HCEC 1CT (cell line): ENCODE measurements at places on chromosomes 11 and 22.

- DNase-seq, result peak; percentile 33
Observed at GRCh38 chr11:12163181-12163941, 53.0 kb downstream of the MICAL2 start.

GRCh38 chr11:95338430-95338991, 107.5 kb upstream of the SESN3 start:
- no peak for DNase-seq

DNA sequence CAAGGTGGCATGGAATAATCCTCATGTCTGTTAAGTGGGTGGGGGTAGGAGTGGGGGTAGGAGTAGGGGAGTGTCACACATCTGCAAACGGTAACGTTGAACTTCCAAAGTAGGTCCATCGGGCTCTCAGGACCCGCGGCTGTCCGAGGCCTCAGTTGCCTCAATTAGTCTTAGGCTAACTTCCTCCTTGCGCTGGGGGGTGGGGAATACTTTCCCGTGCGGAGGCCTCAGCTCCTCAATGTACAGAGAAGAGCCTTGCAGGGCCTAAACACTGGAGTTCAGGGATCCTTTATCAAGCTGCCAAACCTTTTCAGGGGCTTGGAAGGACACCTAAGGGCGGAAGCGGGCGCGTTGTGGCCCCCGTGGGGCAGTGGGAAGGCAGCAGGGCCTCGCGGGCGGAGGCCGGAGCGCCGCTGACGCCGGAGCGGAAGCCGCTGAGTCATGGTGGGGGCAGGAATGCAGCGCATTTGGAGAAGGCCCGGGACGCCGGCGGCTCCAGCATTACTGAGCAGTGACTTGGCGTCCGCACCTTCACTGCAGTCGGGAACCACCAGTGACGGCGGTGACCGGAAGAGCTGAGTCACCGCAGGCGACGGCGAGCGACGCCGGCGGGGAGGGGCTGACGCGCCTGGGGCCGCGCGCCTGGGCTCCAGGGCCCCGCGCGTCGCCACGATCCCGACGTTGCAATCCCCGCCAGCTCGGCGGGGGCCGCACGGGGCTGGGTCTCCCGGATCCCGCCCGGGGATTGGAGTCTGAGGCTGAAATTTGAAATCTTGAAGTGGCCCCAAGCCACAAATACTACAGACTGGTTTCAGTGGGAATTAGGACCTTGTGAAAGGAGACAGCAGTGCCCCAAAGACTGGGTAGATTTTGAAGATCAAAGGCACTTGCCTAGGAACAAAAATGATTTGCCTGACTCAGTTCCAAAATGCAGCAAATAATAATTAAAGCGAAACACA, 20.2 kb upstream of the IPO7 start:
- DNase-seq, result peak; percentile 99

DNA sequence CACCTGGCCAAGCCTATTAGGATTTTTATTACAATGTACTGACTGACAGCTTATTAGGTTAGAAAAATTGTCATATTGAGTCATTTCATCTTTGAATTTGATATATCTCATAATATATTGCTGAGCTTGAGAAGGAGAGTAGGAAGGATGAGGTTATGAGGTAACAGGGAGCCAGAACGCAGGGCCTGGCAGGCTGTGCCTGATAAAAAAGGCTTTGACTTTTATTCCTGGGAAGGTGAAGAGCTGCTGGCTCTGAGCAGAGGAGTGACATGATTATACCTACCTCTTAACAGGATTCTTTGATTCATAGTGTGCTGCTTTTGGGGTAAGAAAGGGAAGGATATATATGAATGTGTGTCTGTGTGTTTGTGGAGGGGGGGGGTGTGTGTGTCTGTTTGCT, 70.9 kb downstream of the SFI1 start:
- no peak for DNase-seq

DNA sequence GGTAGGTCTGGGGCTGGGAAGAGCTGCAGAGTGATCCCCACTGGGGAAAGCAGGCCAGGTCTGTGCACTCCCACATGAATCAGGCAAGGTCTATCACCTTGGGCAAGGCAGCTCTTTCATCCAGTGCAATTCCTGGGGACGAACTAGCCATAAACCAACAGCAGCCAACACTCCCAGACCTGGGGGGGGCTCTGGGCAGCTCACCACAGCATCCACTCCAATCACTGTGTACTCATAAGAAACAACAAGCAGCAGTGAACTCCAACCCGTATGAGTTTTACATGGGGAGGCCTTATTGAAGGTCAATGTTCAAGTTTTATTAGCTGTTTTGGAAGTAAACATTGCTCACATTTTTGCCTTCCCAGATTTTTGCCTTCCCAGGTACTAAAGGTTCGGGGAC, 157.4 kb upstream of the NAV2 start:
- no peak for DNase-seq

- no peak for DNase-seq
Observed at GRCh38 chr11:31499576-31500178, 9.7 kb downstream of the IMMP1L start.

DNA sequence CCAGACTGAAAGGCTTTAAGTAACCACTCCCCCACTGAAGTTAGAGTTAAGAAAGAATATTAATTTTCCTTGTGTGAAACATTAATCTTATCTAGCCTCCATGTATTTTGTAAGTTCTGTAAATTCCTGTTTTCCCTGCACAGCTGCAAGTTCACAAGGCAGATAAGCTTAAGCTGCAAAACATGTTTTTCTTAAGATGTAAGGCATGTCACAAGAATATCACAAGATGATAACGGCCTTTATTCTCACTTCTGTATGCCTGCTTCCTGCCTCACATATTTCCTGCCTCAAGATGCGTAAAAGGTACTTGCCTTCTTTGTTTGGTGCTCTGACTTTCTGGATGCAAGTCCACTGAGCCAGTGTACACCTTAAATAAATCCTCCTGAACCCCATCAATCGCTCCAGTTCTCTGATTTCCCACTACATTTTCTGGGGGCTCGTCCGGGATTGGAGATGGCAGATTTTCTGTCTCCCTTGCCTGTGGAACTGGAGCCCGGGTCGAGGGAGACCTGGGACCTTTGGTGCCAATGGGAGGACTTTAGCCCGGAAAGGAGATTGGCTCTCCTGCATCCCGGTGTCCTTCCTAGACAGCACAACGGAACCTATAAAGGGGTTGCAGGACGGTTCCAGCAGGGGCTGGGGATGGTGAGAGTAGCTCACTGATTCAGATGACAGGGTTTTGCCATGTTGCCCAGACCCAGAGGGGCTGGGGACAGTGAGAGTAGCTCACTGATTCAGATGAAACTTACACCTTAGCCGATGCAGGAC, 30.2 kb downstream of the PPARA start:
- no peak for DNase-seq

- no peak for DNase-seq
Observed at GRCh38 chr11:106463796-106464201, 386.3 kb downstream of the AASDHPPT start.

GRCh38 chr22:41217553-41218157, 12.5 kb downstream of the L3MBTL2 start:
- DNase-seq, result peak; percentile 72

DNA sequence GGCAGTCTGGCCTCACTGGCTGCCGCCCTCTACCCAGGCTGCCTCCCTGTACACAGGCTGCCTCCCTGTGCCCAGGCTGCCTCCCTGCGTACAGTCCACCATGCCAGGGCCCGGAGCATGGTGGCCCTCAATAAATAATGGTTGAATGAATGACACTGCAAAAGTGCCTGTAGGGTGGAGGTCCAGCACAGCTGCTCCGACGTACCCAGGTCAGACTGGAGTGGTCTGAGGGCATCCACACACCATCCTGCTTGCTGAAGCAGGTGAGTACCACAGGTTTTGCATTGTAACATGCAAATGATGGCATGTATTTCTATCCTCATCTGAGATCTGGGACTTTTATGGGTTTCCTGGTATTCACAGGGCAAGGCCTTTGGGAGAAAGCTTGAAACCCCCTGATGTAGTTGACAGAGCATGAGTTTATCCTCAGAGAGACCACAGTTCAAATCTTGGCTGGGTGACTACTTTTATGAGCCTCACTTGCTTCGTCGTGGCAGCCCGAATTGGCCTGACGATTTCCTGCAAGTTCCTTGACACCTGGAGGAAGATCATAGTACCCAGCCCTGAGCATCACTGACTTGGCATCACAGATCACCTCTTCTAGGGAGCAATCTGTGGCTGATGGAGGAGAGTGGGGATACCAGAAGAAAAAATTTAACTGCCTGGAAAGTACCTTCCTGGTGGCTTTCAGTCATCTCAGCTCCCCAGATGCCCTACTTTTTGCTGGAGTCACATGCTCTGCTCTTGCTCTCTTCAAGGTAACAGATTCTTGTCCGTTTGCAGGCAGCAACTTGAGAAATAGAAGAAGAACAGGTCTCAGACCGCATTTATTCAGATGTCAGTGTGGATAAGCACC, 16.0 kb upstream of the CYB5R3 start:
- no peak for DNase-seq

- DNase-seq, result no peak
Observed at GRCh38 chr22:20519558-20519957, 12.1 kb downstream of the MED15 start.

DNA sequence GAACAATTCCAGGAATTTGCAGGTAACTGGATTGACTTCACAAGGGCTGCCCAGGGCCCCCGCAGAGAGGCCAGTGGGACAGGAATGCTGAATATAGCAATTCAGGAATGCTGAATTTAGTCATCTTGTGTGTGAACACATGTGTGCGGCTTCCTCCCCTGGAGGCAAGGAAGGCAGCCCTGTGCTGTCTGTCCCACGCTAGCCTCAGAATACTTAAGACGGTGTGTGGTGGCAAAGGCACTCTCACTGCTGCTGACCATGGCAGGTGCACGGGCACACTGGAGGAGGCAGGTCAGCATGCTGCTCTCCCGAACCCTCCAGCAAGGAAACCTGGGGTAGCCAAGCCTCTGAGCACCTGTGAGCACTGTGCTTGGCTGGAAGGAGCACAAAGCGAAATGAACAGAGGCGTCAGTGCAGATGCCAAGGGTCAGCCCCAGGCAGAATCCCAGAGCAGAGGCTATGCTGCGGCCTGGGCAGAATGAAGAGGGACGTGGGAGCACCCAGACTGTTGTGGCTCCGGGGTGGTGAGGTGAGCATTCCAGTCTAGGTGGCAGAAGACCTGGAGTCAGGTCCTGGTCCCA, 2.7 kb downstream of the GNAZ start:
- DNase-seq, result no peak

- DNase-seq, result no peak
Observed at GRCh38 chr11:47467357-47467756, 18.4 kb upstream of the RAPSN start.

DNA sequence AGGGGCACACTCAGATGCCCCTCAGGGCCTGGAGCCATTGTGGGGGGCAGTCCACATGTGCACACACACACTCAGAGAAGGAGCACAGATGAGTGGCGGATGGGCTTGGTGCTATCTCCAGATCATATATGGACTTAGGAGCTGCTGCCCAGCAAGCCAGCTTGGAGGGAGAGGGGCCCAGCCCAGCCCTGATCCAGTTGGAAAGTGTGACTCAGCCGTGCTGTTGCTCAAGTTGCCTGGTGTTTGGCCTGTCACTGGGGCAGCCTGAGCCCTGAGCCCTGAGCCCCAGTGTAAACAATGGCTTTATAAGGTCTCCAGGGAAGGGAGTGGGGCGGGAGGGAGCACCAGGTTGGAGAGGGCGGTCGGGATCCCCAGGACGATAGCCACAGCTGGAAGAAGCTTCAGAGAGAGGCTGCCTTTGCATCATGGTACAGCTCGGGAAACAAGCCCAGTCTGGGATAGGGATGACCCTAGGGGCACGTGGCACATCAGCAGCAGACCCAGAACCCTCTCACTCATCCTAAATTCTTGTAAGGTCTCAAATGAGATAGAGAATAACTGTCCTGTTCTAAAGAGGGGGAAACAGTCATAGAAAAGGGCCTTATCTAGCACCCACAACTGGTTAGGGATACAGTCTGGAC, 4.8 kb downstream of the SELENOM start:
- peak; percentile 99 for DNase-seq

GRCh38 chr11:880447-880846, 30.2 kb downstream of the CHID1 start:
- no peak for DNase-seq

DNA sequence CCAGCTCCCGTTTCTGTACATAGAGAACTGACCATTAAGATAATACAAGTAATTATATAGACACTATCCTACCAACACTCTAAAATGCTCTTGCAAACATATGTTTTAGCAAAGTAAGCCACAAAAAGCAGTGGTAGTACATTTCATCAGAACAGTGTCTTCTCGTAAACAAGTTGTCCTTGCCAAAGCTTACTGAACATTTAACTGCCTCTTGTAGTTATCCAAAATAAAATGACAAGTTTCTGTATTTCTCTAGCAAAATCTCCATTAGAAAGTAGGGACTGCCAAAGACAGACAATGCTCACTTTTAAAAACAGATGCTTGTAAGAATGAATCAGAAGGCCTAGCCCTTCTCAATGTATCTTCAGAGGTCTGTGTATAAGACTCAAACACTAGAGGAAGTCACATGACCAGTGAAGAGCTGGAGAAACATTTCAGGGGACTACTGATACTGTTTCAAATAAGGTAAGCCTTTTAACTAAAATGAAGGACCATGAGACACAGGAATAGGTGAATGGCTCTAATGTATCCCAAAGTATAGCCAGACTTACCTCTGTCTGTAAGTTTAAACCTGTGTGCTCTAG, 7.8 kb upstream of the ZC3H12C start:
- DNase-seq, result no peak

- DNase-seq, result no peak
Observed at GRCh38 chr22:17047656-17048055, 37.1 kb upstream of the IL17RA start.

GRCh38 chr11:94938095-94939055, 35.0 kb downstream of the CWC15 start:
- peak; percentile 60 for DNase-seq

DNA sequence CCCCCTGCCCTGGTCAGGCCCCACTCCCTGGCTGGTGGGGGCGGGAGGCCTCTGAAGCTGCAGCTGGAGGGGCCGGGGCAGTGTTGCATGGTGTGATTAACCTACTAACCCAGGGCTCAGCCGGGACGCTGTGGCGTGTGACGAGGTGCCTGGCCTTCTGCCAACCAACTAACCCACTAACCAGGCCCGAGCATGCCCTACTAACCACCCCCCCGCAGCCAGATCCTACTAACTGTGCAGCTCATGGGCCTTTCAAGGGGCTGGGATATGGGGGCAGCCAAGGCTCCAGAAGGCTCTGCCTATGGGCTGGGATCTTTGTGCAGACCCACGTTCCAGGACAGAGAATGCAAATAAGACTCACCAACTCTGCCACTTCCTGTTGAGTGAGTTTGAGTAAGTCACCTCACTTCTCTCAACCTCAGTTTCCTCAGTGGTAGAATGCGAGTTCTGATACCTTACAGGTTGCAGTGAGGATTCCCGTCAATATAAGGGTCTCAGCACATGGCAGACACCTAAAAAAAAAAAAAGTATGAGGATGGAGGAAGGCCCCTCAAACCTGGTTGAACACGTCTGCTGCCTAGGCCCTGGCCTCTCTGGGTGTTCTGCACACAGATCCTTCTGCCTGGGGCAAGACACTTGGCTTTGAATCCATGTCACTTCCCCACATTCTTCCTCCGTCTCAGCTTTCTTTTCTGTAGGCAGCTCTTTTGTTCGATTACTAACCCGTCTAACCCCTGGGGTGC, 14.1 kb downstream of the MIAT start:
- DNase-seq, result no peak

GRCh38 chr11:83682611-83682973, 396.4 kb upstream of the CCDC90B start:
- no peak for DNase-seq
